ENCODE measurements at places on chromosomes 13 and 19.

- no peak for DNase-seq
Measured at GRCh38 chr13:106033659-106034058, 501.8 kb downstream of the EFNB2 start.

DNA sequence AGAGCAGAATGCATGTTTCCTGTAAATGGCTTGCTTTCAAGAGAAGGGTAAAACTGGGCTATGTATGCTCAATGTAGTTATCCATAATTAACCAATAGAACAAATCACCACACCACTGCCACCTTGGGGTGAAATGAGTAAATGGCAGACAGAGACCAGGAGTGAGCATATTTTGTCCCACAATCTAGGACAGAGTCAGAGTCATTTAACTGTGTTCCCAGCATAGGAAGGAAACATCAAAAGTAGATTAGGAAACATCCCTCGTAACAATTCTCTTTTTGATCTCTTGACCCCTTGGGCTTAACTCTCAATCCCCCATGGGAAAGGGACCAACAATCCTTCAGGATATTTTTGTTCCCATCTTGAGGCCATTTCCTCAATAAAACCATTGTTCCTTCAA lies 224.8 kb downstream of the NHLRC3 start:
- peak; percentile 64 for DNase-seq

- DNase-seq = no peak
Measured at GRCh38 chr13:40781717-40782116, 7.7 kb upstream of the SLC25A15 start.

DNA sequence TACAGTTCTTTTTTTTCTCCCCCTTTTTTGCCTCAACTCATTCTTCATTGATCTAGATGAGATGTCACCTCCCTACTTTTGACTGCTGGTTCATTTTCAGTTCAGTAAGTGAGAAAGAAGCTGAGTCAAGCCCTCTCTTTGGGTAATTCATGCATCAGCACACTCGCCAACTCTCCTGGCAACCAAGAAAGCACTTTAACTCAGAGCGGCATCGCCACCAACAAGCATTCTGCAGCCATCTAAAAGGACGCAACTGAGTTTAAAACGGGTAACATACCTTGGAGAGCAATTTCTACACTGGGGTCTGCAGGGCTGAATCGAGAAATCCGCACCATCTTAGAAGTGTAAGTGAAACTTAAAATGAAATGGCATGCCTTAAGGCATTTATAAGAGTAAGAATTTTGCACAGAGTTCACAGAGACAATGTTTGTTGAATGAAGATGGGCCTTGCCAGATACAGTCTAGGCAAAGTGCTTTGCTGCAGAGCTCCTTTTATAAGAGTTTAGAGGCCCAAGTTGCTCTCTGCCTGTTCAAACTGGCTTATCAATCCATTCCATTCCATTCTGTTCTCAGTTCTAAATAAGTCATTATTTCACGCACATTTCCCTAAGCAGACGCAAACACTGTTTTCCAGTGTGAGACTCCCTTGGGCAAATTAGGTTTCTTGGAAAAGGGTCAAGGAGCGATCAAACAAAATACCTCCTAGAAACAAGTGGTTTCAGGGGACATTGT lies 338.0 kb downstream of the ENOX1 start:
- DNase-seq = no peak

GRCh38 chr13:27621366-27622101 lies at the start of gene POLR1D:
POLR1D (plus strand) TSS chr13:27621892; CDS start chr13:27621984, 92 bp downstream.
- DNase-seq = peak; percentile 84

DNA sequence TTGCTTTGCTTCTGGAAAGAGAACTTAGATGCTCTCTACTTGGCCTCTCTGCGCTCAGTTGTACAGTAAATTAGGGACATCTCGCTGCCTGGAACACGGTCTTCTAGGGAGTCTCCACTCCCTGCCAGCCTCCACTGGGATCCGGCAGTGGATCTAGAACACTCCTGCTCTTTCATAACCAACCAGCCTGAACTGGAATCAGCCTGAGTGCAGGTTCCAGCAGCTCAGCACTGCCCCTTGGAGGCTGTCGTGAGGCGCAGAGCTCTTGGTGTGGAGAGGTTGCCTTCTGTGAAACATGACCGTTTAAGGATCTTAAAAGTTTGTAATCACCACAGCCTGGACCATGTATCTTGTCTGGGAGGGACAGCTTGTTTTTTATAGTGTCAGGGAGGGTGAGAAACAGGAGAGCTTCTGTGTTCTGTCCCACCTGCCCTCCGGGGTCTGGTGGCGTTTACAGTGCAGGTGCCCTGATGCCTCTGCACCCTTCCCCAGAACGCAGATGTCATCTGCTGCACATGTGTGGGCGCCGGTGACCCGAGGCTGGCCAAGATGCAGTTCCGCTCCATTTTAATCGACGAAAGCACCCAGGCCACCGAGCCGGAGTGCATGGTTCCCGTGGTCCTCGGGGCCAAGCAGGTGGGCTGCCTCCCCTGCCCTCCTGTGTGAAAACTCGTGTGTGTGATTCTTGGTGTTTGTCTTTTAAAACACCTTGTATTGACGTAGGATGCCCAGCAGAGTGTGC lies 24.8 kb downstream of the UPF1 start:
- no peak for DNase-seq

DNA sequence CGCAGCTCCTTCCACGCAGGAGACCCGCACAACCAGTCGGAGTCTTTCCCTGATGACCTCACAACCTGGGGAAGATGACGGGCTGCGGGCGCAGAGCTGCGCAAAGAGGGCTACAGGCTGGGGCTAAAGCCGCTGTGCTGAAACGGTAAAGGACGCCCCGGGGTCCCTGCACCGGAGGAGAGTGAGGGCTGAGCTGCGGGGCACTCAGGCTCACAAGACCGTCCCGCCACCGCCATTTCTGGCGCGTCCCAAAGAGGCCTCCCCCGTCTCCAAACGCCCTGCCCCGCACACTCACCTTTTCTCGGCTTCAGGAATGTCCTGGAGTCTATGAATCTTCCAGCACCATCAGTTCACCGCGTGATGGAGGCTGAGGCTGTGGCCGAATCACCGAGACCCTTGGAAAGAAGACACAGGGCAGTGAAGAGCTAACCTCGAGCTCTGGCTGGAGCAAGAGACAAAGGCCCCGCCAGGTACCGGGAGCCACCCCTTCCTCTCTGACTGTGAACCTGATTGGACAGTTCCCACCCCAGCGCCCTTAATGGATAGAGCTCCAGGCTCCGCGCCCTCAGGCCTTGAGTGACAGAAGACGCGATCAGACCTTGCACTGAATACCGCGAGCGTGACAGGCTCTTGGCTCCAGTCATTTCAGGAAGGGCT lies 41.8 kb upstream of the ZNF429 start:
- no peak for DNase-seq

- DNase-seq = no peak
Measured at GRCh38 chr19:5534787-5535586, 32.8 kb downstream of the TINCR start.

DNA sequence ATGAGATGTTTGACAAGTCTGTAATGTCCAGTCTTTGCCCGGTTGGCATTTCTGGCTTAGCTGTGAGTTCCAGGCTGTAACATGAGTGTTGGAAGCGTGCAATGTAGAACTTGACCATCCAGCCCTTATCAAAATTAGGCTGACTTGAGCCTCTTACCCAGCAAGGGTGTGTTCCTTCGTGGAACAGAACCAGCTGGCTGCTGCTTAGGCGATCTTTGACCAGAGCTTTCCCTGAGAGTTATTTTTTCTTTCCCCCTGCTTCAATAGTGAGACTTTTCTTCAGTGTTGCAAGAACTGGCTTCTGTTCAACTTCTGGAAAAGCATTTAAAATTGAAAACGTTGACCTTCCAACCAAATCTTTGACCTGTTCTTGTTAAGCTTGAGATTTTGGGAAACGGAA lies 6.5 kb downstream of the TNFSF13B start:
- no peak for DNase-seq

DNA sequence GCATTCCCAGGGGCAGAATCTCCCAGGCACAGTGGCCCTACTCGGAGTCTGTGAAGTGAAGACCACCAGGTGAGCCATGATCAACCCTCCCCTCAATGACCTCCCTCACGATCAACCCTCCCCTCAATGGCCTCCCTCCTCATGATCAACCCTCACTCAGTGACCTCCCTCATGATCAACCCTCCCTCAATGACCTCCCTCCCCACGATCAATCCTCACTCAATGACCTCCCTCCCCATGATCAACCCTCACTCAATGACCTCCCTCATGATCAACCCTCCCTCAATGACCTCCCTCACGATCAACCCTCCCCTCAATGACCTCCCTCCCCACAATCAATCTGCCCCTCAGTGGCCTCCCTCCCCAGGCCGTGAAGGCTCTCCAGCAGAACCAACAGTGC lies 32.1 kb downstream of the SBNO2 start:
- no peak for DNase-seq

- DNase-seq = no peak
Measured at GRCh38 chr13:111245576-111246384, 74.7 kb upstream of the TEX29 start.

DNA sequence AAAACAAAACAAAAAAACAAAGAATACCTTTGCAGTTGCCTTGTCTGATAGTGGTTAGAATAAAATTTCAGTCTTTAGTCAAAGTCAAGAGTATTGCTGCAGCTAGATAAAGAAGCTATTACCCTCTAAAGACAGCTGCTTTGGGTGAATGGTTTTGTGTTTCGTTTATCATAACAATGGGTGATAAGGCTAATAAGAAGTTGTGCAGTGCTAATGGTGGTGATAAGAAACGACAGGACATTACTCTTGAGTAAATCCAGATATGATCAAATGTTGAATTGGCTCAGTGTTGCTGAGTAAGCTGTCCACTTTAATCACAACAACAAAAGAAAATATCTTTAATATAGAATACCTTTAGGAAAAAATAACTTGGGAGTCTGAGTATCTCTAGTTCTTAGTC lies 1825.3 kb downstream of the SLITRK5 start:
- no peak for DNase-seq

DNA sequence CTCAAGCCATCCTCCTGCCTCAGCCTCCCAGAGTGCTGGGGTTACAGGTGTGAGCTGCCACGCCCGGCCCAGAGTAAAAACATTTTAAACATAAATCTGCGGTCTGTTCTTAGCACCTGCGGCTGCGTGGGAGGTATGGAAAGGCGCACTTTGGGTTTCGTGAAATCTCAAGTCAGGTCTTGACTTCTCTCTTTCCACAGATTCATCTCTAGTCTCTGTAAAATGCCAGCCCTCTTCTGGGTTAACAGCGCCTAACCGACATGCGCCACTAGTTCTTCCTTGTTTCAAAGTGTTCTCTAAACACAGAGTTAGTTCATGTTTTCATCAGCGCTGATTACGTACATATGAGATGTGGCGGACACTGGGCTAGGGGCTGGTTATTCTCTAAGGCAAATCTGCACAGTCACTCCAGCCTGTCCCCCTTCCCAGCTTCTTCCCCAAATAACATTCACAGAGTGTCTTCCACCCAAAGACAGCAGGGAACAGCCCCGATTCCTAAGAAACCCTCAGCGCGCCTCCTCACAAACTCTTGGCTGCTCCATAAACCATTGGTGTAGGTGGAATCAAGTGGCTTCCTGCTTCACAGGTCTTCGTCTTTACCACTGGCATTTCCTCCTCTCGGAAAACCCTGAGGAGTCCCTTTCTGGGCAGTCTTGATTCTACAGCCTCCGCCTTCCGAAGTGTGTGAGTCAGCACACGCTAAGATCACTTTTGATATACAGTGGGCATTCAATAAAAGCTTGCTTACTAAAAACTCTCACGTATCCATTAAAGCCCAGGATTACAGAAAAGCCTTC lies 1.4 kb downstream of the PARP4 start:
- DNase-seq = no peak

DNA sequence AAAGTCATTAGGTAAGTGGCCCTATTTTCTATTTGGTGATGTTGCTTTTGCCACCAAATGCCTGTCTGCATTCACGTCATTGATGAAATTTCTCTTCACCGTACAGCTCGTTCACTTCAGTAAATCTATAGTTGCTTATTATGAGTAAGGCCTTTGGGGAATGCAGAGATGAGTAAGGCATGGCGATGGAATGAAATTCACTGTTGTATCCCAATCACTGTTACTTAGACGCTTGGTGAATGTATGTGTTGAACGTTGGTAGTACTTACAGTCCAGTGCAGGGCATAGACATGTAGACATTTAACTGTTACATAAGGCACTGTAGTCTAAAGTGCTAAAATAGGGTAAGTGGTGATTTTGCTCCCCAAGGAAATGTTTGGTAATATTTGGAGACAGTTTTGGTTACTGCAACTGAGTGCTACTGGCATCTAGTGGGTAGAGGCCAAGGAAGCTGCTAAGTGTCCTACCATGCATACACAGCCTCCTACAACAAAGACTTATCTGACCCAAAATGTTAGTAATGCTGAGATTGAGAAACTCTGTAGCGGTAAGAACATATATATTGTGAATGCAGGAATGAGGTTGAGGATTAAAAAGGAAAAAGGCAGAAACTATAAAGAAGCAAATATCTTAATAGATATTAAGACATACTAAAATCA lies 5.8 kb downstream of the AKAP11 start:
- DNase-seq = no peak

- DNase-seq = no peak
Measured at GRCh38 chr13:59856281-59856810, 307.4 kb downstream of the DIAPH3 start.

DNA sequence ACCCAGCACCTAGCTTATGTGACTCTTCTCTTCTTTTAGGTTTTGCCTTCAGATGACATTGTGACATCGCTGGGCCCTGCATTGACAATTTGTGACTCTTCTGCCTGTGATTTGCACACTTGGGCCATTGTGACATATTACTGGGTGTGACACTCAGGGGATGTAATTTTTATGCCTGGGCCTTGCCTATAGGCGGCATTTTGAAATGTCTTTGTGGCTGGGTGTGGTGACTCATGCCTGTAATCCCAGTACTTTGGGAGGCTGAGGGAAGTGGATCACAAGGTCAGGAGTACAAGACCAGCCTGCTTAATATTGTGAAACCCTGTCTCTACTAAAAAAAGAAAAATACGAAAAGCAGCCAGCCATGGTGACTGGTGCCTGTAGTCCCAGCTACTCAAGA lies 28.4 kb upstream of the ZNF681 start:
- DNase-seq = no peak

DNA sequence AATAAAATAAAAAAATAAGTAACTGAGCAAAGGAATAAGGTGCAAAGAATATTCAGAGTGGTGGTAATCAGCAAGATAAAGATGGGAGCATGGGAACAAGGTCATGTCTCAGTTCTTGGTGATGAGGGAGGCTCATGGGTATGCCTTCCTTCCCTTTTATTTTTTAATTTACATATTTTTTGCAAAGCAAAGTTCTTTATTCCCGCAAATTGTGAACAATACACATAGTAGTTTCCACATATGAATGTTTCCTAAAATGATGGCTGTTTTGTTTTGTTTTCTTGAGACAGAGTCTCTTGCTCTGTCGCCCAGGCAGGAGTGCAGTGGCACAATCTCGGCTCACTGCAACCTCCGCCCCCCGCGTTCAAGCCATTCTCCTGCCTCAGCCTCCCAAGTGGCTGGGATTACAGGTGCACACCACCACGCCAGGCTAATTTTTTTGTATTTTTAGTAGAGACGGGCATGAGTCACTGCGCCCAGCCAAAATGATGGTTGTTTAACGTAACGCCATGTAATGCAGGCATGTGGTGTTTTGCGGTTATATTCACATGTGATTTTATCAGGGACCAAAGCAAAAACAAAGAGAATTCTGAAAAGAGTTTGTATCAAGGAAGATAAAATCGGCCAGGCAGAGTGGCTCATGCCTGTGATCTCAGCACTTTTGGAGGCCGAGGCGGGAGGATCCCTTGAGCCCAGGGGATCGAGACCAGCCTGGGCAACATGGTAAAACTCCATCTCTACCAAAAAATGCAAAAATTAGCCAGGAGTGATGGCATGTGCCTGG lies 4.5 kb upstream of the ADGRE2 start:
- no peak for DNase-seq

All from COR-L47 (cell line).